ENCODE measurements at places on chromosomes 5 and 9.

DNA sequence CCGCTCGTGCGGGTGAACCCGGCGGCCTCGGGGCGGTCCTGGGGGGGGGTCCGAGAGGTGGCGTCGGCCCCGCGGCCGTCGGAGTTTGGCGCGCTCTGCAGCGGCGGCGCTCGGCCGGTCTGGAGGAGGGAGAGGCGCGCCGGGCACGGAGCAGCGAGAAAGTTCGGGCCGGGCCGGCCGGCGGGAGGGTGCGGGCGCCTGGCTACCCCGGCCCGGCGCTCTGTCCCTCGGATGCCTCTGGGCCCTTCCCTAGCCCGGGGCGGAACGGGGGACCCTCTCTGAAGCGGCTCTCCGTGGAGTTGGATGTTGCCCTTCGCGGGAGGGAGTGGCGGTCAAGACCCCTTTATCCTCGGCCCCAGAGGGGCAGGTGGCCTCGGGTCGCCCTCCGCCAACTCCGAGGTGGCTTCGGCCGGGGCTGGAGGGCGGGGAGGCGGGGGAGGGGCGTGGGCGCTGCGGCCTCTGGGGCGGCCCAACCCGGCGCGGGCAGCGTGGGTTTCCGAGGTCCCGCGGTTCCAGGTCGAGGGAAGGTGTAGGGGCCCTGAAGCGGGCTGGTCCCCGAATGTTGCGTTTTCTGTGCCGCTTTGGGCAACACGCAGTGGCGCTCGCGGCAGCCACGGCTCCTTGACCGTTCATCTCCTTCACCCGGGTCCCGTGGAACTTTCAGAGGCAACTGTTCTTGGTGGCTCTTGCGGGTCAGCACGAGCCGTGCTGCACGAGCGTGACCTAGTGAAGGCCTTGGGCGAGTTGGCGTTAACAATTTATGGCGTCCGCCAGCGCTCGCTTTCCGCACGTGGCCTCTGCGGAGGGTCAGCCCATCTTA lies 290.5 kb downstream of the DOCK8 start:
- no peak for DNase-seq

- DNase-seq: no peak
Measured at GRCh38 chr9:110157823-110158664, 49.9 kb downstream of the C9orf152 start.

DNA sequence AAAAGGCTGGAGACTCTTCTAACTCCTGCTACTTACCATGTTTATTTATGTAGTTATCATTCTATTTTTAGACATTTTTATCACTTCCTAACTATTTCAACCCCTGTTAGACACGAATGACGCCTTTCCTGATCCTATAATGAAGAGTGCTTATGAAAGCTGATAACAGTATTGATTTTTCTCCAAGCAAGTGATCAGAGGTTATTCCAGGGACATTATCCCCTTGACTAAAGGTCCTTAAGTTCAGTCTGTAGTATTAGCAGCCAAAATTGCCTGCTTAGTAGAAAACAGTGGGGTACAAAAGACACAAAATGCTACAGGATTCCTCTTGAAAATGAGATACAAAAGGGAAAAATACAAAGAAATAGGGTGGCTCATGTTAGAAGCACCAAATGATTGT lies 235.6 kb downstream of the DNAH5 start:
- DNase-seq: no peak

DNA sequence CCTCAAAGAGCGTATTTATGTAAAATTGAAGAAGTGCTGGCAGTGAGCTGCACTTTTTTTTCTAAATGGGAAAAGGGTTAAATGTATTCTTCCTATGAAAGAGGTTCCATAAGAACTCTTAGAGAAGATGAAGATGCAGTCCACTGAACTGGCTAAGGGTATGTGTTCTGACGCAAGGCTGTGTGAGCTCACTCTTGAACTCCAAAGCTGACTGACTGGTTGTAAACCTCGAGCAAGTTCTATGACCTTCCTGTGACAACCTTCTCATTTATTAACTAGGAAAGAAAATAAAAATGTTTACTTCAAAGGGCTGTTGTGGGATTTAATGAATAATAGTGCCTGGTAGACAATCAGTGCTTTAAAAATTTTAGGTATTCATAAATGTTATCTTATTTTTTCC lies 46.7 kb downstream of the POC5 start:
- DNase-seq: no peak

- DNase-seq: no peak
Measured at GRCh38 chr9:30299126-30299780, 2085.2 kb upstream of the ACO1 start.

- peak; percentile 90 for DNase-seq
Measured at GRCh38 chr5:134176511-134177368, at the start of gene SKP1. Gene SKP1, minus strand, starts transcription at chr5:134176950. Its CDS starts 2,928 bp downstream, at chr5:134174022.

- DNase-seq: no peak
Measured at GRCh38 chr5:6861667-6862066, 148.4 kb downstream of the TENT4A start.

DNA sequence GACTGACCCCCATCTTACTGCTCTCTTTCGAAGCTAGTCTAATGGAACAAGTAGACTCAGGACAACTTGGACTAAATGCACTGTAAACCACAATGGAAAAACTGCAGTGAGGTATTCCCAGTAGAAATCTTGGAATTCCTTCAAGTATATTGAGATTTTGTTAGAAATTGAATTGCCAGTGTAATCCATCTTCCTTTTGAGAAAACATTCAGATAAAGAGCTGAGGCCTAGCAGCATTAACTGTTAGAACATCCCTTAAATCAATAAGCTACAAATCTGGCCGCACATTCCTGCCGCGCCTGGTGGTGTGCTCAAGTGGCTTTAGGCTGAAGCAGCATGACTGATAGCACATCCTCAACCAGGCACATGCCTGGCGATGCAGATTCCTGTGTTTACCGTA lies 29.3 kb downstream of the PPIC start:
- no peak for DNase-seq

GRCh38 chr5:111237470-111237869 lies 13.3 kb downstream of the CAMK4 start:
- DNase-seq: no peak

DNA sequence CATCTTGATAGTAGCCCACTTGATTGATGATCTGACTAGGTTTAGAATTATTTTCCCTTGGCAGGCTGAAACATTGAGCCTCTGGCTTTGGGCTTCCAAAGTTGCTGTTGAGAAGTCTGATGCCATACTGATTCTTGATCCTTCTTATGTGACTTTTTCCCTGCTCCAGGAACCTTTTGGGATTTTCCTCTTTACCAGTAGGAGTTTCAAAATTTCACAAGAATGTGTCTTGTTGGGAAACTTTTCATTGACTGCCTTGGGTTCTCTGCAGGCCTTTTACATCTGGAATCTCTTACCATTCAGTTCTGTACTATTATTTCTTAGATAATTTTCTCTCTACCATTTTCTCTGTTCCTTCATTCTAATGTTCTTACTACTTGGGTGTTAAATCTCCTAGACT lies 20.0 kb downstream of the STC2 start:
- no peak for DNase-seq

DNA sequence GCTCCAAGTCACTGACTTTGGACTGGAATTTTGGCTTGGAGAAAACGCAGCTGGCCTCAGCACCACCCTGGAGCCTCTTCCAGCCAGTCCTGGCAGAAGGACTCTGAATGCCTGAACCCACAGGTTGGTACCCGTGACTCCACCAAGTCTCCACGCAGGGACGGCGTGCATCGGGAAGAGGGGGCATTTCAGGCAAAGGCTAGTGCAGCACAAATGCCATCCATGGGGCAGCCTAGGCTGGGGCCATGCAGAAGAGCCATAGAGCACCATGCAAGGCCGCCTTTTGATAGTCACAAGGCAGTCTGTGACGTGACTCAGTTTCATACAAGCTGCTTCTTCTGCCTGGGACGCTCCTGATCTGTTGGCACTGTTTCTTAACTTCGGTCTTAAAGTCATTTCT lies 28.0 kb downstream of the GDNF start:
- DNase-seq: no peak

- no peak for DNase-seq
Measured at GRCh38 chr5:10453545-10453944, 11.9 kb downstream of the ROPN1L start.

GRCh38 chr9:82539146-82539545 lies 523.8 kb downstream of the RASEF start:
- no peak for DNase-seq

GRCh38 chr5:1174122-1174936 lies 27.1 kb upstream of the SLC6A19 start:
- no peak for DNase-seq
